Osteoblast (primary cell): ENCODE measurements at places on chromosomes 5 and 9. TPM values are rescaled to one million over a fixed set of nuclear protein-coding genes. Genes with fewer than 3 reads are reported as not detected.
A peak's percentile ranks its signal among the peaks of the same experiment; 100 is the strongest.

Gene GRXCR2
- not detected in 2 replicates for total RNA-seq

DNA sequence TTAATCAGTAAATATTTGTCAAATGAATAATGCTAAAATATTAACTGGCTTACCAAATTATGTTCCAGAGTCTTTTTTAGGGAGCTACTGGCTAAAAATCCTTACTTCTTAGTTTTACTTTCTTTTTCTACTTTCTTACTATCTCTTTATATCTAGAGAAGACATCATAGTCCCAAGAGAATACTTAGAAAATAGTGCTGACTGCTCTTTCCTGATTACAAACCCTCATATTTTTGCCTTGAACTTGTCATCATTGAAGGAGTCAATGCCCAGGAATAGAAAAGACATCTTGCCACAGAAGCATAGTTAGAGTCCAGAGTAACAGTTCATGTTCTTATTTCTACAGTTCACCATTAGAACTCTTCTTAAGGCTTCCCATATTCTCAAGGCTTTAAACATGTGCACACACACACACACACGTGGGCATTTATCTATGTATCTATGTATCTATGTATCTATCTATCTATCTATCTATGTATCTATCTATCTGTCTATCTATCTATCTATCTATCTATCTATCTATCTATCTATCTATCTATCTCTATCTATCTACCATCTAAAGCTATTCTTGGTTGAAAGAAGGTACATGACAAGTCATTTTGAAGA lies 654.3 kb downstream of the ANXA1 start:
- H3K27me3 ChIP-seq: no peaks in the 10 kb centered on the region
- H3K36me3 ChIP-seq: no peaks in the 10 kb centered on the region
- no peak overlapping the region for H3K27ac ChIP-seq
- no peak for DNase-seq
- no peaks in the 10 kb centered on the region for H3K4me1 ChIP-seq
- H3K4me3 ChIP-seq: no peak overlapping the region

- no peak overlapping the region for H3K27ac ChIP-seq
- no peaks in the 10 kb centered on the region for H3K4me1 ChIP-seq
- H3K36me3 ChIP-seq: no peaks in the 10 kb centered on the region
- no peak overlapping the region for H3K4me3 ChIP-seq
- DNase-seq: no peak
Measured at GRCh38 chr5:116063950-116064349, 20.9 kb upstream of the COMMD10 start.

DNA sequence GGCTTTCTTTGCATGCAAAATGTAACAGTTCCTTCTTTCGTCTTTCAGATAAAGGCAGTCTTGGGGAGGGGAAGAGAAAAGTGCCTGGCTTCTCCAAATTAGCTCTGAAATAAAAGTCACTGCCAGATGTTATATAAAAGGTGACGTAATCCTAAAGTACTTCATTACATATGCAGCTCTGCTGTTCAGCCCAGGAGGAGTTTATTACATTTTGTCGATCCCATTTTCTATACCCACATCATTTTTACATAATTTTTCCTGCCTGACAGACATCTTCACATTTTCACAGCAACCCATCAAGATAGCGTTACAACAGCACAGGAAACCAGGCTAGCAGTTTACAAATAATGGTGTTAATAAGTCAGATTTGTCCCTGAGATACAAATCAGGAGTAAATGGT lies 86.7 kb upstream of the SLC30A5 start:
- DNase-seq: no peak
- H3K27me3 ChIP-seq: peaks cover 7% of the 10 kb centered on the region
- no peaks in the 10 kb centered on the region for H3K4me1 ChIP-seq
- no peak overlapping the region for H3K27ac ChIP-seq
- no peaks in the 10 kb centered on the region for H3K36me3 ChIP-seq

- no peak overlapping the region for H3K27ac ChIP-seq
- H3K4me1 ChIP-seq: peaks cover 38% of the 10 kb centered on the region
- H3K4me3 ChIP-seq: no peak overlapping the region
- peak; percentile 69 for DNase-seq
- no peaks in the 10 kb centered on the region for H3K36me3 ChIP-seq
Measured at GRCh38 chr9:107172160-107172978, 110.7 kb upstream of the RAD23B start.

GRCh38 chr9:70601000-70601951 lies 186.8 kb upstream of the KLF9 start:
- H3K4me3 ChIP-seq: peak overlapping the region; percentile 31
- H3K27ac ChIP-seq: peak overlapping the region; percentile 100
- H3K27me3 ChIP-seq: no peaks in the 10 kb centered on the region
- H3K4me1 ChIP-seq: peaks cover 27% of the 10 kb centered on the region

Gene ADGRV1
- total RNA-seq: under 0.01 TPM in 1 of 2 replicates, not detected in the other

DNA sequence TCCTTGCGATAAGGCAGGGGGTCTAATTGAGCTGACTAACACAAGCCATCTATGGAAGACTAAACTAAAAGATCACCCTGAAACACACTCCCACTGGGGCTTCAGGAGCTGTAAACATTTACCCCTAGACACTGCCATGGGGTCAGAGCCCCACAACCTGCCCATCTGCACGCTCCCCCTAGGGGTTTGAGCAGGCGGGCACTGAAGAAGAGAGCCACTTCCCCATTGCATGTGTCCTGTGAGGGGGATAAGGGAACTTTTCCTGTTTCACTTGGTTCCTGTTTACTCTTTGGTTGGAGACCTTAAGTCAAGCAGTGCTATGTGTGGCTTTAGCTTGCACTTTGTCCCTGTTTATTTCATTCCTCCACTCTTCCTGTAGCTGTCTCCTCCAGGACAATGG lies 1929.5 kb upstream of the CDH9 start:
- H3K4me3 ChIP-seq: no peak overlapping the region
- no peaks in the 10 kb centered on the region for H3K4me1 ChIP-seq
- no peak for DNase-seq
- H3K27me3 ChIP-seq: no peaks in the 10 kb centered on the region

- no peaks in the 10 kb centered on the region for H3K27me3 ChIP-seq
- no peak overlapping the region for H3K4me3 ChIP-seq
- H3K27ac ChIP-seq: peak overlapping the region; percentile 38
- H3K4me1 ChIP-seq: peaks cover 17% of the 10 kb centered on the region
- H3K36me3 ChIP-seq: no peaks in the 10 kb centered on the region
- DNase-seq: no peak
Measured at GRCh38 chr5:65072850-65073249, 304.1 kb downstream of the CWC27 start.

Gene MOCS2
- 42.3 and 55.1 TPM in 2 replicates for total RNA-seq

- H3K36me3 ChIP-seq: no peaks in the 10 kb centered on the region
- no peaks in the 10 kb centered on the region for H3K27me3 ChIP-seq
- peaks cover 3% of the 10 kb centered on the region for H3K4me1 ChIP-seq
- no peak for DNase-seq
Measured at GRCh38 chr9:131379056-131379455, 14.8 kb upstream of the PRRC2B start.

DNA sequence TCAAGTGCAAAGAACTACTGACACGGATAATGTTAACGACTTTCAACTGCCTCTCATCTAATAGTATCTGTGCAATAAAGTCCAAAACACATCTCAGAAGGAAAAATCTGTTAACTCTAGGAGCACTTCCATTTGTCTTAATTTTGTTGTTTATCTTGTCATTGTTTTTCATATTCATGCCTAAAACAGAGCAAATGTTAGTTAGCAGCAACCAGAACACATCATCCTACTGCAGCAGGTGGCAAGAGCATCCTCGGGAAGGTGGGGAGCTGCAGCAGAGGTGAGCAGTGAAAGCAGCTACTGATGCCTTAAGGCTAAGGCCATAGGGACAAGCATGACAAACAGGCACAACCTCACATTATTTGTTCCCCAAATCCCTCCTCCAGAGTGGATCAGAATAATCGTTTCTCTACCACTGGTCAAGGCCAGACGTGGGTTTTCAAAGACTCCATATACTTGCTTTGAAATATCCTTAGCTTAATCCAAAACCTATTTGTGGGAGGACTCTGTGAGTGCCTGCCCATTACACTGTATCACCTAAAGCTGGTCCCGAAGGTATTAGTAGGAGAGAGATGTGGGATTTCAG lies 1.0 kb downstream of the HMGCS1 start:
- no peaks in the 10 kb centered on the region for H3K27me3 ChIP-seq
- H3K4me3 ChIP-seq: peak overlapping the region; percentile 96
- H3K36me3 ChIP-seq: no peaks in the 10 kb centered on the region
- H3K4me1 ChIP-seq: peaks cover 12% of the 10 kb centered on the region

- H3K4me1 ChIP-seq: no peaks in the 10 kb centered on the region
- H3K4me3 ChIP-seq: no peak overlapping the region
- no peak overlapping the region for H3K27ac ChIP-seq
- no peaks in the 10 kb centered on the region for H3K27me3 ChIP-seq
- no peak for DNase-seq
Measured at GRCh38 chr5:23169660-23170416, 316.7 kb upstream of the CDH12 start.

- H3K4me1 ChIP-seq: no peaks in the 10 kb centered on the region
- H3K4me3 ChIP-seq: no peak overlapping the region
- no peaks in the 10 kb centered on the region for H3K36me3 ChIP-seq
- no peak for DNase-seq
Measured at GRCh38 chr5:123279136-123279535, 144.1 kb downstream of the CEP120 start.

Gene CBY3
- not detected in 2 replicates for total RNA-seq

DNA sequence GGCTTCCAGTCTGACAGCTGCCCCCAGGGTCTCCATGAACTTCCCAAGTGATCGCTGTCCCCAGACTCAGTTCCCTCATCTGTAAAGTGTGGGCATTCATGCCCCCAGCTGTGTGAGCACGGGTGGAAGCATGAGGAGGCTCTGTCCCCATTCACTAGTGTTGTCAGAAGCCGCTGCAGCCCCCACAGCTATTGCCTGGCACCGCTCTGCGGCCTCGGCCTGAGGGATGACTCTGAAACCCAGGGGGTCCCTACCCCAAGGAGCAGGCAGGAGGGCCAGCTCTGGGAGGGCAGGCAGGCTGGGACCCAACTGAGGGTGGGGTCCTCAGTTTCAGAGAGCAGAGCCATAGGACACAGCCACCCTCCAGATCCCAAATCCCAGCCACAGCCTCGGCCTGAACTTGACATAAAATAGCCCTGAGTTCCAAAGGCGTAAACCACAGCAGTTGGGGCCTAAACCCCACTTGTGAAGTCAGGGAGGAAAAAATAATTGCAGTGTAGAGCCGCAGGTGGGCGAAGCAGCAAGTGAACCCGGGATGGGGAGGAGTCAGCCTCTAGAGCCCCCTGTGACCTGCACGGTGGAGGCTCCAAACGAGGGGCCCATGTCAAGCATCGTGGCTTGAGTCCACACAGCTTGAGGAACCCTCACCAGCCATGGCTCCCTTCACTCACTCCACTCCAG lies 66.0 kb upstream of the ADAMTS2 start:
- H3K27ac ChIP-seq: no peak overlapping the region
- H3K4me3 ChIP-seq: no peak overlapping the region
- H3K27me3 ChIP-seq: no peaks in the 10 kb centered on the region
- H3K4me1 ChIP-seq: peaks cover 6% of the 10 kb centered on the region

GRCh38 chr9:35538361-35539234 lies 48.7 kb downstream of the RUSC2 start:
- peak overlapping the region; percentile 69 for H3K4me3 ChIP-seq
- peaks cover 40% of the 10 kb centered on the region for H3K4me1 ChIP-seq
- H3K36me3 ChIP-seq: peaks cover 5% of the 10 kb centered on the region
- peak; percentile 90 for DNase-seq
- H3K27ac ChIP-seq: peak overlapping the region; percentile 87
- no peaks in the 10 kb centered on the region for H3K27me3 ChIP-seq

Gene SLC45A2
- 0.36 and 0.59 TPM in 2 replicates for total RNA-seq

GRCh38 chr9:133043449-133044035 lies 12.7 kb downstream of the GTF3C5 start:
- H3K4me1 ChIP-seq: no peaks in the 10 kb centered on the region
- H3K27me3 ChIP-seq: no peaks in the 10 kb centered on the region
- peaks cover 52% of the 10 kb centered on the region for H3K36me3 ChIP-seq
- no peak overlapping the region for H3K4me3 ChIP-seq
- H3K27ac ChIP-seq: no peak overlapping the region
- peak; percentile 50 for DNase-seq

DNA sequence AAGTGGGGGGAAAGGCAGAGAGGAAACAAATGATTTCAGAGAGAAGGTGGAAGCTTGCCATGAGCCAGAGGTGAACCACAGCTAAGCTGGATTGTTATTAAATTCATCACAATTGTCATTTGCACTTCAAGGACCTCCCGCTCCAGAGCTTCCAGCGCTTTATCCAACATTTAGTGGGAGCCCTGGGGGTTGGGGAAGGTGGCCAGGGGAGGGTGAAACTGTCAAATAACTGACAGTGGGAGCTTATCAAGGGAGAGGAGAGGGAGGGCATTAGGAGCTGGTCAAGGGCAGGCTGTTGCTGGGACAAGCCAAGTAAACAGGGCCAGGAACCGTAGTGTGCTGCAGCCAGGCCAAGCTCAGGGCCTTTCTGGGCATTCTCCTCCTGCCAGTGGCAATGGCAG lies 71.5 kb downstream of the SIL1 start:
- H3K4me1 ChIP-seq: peaks cover 8% of the 10 kb centered on the region
- no peak overlapping the region for H3K27ac ChIP-seq
- no peaks in the 10 kb centered on the region for H3K27me3 ChIP-seq

DNA sequence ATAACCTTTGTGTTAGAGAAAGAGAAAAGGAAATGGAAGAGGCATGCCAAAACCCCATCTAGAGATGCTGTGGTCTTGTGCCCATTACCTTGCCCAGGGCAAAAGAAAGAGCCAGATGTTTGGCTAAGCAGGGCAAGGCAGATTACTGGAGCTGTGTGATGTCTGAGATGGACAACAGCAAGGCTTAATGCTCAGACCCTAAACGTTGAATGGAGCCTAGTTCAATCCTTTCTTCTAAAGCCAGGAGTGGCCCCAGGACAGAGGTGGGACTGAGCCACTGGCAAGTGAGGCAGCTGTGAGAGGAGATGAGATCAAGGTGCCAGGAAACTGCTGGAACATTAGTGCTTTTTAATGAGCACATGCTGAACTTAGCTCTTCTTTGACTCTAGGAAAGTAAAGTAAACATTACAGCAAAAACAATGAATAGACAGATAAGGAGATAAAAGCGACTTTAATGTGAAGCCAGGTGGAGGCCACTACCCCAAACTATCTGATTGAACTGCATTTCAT lies 143.0 kb upstream of the EGFLAM start:
- H3K36me3 ChIP-seq: no peaks in the 10 kb centered on the region
- H3K27ac ChIP-seq: no peak overlapping the region
- H3K27me3 ChIP-seq: peaks cover 21% of the 10 kb centered on the region
- no peak overlapping the region for H3K4me3 ChIP-seq

Gene ZNF879
- 6.2 and 8.3 TPM in 2 replicates for total RNA-seq

Gene FAM163B
- total RNA-seq: not detected in 2 replicates

Gene PDE6A
- under 0.01 TPM in 2 replicates for total RNA-seq

- no peak for DNase-seq
- H3K4me1 ChIP-seq: no peaks in the 10 kb centered on the region
- H3K36me3 ChIP-seq: no peaks in the 10 kb centered on the region
- no peak overlapping the region for H3K4me3 ChIP-seq
- no peak overlapping the region for H3K27ac ChIP-seq
Measured at GRCh38 chr9:10232352-10232930, 380.4 kb downstream of the PTPRD start.
